Effector CD4-positive, alpha-beta T cell (primary cell): ENCODE measurements at places on chromosomes 12 and 14.

- no peak for DNase-seq
Measured at GRCh38 chr12:74999474-74999873, 210.2 kb downstream of the KCNC2 start.

GRCh38 chr14:26775765-26776563 lies 178.1 kb upstream of the NOVA1 start:
- DNase-seq: no peak

DNA sequence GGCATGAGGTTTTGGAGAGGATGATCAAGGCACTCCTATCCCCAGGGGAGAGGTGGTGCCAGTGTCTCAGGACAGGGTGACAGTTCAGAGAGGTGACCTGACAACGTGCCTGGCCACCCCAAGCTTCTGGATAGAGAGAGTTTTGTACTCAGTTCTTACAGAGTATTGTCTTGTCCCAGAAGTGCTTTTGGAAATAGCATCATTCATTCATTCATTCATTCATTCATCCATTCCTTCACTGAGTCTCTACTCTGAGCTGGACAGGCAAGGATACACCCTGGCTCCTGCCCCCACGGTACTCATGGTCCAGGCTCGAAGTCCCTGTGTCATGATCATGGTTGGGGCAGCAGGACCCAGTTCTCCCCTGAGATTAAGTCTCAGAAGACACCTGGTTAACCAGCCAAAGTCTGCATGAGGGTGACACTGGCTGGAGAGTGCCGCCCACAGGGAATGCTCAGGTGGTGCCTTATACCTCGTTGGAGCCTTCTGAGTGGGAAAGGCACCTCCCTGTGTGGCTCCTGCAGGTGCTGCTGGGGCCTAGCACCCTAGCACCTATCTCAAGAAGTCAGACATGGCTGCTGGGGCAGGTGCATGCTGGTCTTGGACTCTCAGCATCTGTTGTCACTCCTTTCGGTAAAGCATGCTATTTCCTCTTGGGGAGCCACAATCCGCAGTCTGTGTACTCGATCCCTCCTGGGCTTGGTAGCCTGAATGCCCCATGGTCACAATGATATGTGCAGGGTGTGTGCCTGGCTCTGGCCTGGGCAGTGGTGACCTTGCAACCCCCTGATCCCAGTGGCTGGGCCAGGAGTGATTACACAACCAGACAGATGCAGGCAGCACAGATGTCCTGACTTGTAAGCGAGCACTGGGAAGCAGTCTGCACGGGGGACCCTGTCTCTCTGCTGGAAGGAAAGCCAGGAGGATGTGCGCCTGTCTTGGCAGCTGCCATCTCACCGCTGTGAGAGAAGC lies 57.8 kb downstream of the C14orf132 start:
- DNase-seq: no peak

DNA sequence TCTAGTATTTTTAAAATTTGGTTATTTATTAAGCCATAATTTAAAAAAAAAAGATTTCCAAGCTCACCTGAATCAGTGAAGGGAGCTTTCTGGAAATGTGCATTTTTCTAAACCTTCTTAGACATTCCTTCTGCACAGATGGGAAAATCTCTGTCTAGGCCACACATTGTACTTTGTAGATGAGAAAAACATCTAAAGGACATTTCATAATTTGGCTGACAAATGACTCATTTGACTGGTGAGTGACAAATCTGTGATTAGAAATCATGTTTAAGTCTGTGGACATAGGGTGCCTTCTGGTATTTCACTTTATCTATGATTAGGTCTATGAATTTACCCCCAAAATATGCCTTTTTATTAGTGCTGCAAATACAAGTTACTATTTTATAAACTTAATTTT lies 1044.9 kb upstream of the FLRT2 start:
- DNase-seq: no peak

DNA sequence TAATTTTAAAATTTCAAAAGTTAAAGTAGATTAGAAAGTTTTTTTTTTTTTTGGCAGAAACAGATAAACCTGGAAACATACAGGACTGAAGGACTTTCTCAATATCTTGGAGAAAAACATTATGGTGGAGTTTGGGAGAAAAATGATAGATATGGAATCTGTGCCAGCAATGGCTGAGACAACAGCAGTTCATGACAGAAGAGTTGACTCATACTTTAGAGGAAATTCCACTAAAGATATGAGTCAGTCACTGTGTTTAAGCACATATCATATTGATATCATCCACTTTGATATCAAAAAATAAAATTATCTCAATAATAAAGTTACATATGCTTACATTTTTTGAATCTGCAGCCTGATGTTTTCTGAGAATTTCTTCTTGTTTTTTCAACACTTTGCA lies 193.9 kb upstream of the OR4E1 start:
- no peak for DNase-seq

GRCh38 chr14:100557658-100558057 lies 29.6 kb downstream of the BEGAIN start:
- DNase-seq: no peak

DNA sequence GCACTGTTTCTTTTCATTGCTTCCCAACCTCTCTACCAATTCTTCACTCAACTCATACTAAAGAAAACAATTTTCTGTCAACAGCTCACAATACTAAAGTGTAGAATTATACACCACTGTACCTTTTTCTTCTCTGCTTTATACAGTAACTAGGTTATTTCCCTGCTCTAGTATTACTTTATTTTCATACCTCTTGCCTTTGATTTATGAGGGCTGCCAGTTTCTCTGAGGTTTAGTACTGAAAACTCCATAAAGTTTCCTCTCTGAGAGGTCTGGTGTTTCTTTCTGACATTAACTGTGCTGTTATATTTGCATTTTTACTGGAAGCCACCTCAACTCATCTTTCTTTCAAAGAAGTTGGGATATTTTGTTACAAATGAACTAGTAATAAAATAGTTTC lies 63.0 kb upstream of the GRIP1 start:
- no peak for DNase-seq

DNA sequence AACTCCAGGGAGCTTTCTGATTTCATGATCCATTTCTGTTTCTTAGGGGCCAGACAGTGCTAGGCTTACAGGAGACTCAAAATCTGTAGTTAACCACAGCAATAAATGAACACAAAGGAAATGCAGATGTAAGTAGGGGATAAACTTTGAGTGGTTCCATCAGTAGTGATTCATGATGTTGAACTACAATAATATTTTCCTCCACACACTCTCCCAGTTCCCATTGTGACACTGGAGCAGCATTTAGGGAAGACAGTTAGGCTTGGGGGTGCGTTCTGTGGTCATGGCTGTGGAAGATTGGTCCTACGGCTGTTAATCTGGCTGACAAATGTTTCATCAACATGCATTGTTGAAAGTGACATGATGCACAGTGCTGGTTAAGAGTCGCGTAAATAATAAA lies 66.9 kb downstream of the HMGA2 start:
- no peak for DNase-seq

- DNase-seq: no peak
Measured at GRCh38 chr12:71282020-71282419, 124.2 kb upstream of the TSPAN8 start.

GRCh38 chr14:38824706-38825105 lies 278.3 kb downstream of the SEC23A start:
- no peak for DNase-seq

- DNase-seq: no peak
Measured at GRCh38 chr14:46596236-46596635, 55.3 kb downstream of the RPL10L start.

- no peak for DNase-seq
Measured at GRCh38 chr14:98951521-98952152, 320.4 kb downstream of the BCL11B start.

GRCh38 chr14:91919814-91920213 lies 27.7 kb downstream of the FBLN5 start:
- no peak for DNase-seq

DNA sequence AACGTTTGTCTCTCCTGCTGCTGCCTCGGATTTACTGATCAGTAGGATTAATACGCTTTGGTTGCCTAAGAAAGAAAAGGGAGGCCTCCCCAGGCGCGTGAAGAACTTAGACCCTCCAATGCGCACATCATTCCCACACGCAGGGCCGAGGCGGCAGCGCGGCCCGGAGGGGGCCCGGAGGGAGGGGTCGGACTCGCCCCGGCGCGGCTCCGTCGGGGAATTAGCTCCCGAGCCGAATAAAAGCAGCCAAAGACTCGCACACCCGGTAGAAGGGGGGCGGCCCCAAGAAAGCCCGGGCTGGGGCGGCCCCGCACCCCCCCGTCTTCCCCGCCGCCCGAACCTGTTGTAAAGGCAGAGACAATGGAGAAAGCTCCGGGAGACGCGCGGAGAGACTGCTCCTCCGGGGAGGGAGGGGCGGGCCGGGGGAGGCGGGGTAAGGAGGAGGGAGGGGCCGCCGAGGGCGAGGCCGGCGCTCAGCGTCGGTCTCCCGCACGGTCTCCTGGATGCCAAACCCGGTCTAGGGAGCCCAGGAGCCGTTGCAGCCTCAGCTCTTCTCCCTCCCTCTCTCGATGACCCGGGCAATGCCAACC lies at the start of gene NELL2:
TSS of gene NELL2 (minus strand) at position 362 of the 590 bp plus-strand sequence. CDS start 446 bp downstream, outside the sequence.
- DNase-seq: peak; percentile 51

DNA sequence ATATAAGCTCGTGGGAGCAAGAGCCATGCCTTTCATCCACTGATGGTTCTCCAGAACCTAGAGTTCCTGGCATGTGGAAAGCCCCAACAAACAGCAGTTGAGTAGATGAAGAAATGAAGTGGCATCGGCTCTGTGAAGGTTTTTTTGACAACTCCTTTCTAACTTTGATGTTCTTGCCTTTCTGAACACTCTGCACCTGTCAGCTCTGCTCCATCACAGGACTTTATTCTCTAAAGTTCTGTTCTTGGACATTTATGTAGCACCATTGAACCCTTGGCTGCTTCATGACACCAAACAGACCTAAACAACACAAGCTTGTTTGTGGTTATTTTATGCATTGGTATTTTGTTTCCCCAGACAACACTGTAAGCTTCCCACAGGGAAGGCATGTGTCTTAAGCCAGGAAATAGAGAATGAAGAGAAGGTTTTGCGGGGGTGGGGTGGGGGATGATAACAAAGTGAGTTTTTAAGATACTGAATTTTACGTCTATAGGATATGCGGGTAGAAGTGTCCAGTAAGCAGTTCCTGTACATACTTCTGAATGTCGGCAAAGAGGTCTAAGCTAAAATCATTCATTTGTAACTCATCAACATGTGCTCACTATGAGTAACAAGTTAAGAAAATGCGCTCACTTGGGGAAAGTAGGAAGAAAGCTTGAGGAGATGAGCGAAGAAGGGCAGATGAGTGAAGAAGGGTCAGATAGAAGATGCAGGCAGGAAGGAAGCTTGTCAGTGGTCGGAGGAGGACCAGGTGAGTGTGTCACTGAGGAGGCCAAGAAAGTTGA lies 146.0 kb upstream of the PLEKHG7 start:
- no peak for DNase-seq

DNA sequence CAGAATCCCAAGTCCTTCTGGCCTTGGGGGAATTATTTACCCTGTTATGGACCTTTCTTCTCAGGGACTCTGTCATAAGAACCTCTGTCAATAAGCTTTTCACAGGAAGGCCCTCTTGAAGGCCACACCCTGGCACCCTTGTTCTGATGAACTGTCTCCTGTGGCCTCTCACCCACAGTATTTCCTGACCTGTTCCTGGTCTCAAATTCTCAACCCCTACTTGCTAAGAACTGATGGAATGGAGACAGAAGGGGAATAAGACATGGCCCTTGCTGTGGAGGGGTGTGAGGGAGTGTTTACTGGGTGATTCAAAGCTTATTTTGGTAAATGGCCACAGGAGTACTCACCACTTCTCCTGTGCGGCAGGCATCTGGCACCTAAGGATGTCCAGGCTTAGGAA lies 1082.9 kb downstream of the BCL11B start:
- no peak for DNase-seq

- no peak for DNase-seq
Measured at GRCh38 chr12:117881517-117881916, 87.3 kb downstream of the KSR2 start.

GRCh38 chr14:80005561-80005960 lies 205.7 kb downstream of the DIO2 start:
- no peak for DNase-seq

DNA sequence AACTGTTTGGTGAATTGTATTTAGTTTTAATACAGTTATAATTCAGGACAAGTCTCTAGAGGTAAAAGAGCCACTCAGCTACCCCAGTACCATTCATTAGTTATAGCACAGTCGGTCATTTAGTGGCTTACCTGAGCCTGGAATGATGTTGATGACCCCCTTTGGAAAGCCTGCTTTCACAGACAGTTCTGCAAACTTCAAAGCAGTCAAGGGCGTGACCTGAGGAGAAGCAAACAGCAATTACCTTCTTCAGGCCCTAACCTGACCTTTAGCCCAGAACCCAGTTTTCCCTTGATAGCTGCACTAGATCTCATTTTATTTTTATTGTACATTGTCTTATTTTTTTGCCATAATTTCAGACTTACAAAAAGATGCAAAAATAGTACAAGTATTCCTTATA lies 43.8 kb downstream of the ALDH1L2 start:
- no peak for DNase-seq

DNA sequence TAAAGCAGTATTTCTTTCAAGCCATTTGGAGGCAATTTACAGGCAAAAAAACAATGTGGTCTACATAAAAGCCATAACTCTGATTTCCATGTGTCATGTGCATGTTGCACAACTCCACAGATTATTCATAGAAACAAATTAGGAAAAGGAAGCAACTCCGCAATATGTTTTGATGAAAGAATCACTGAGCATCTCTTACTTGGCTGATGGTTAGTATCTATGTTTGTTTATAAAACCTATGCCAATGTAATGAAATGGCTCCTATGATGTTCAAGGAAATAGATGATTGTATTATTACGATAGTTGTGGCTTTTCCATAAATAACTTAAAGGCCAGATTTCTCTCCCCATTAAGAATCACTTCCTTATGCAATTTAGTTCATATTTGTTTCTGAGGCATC lies 373.7 kb downstream of the CCDC91 start:
- no peak for DNase-seq

- no peak for DNase-seq
Measured at GRCh38 chr14:77390188-77390587, 13.0 kb downstream of the SAMD15 start.
